ENCODE measurements at places on chromosomes 13 and 19.
A peak's percentile ranks its signal among the peaks of the same experiment; 100 is the strongest.

DNA sequence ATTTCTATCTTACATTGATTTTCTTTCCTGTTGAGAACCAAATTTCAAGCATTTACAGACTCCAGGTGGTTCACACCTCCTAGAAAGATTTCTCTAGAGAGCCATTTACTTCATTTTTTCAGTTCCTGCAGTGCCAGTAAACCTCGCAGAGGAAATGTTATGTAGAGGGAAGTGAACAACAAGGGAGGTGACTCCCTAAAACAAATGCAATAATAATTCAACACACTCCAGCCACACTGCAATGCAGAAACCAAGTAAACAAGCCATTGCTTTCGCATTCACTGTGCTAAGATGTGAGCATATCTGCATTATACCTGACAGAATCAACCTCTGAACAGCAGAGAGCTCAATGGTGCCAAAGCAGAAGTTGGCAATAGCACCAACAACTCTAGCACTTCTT lies 215.1 kb downstream of the RBM26 start:
- DNase-seq: no peak

GRCh38 chr13:44573071-44573470 lies 3.1 kb downstream of the TSC22D1 start:
- DNase-seq: no peak

GRCh38 chr13:32997399-32997798 lies 18.8 kb upstream of the KL start:
- DNase-seq: no peak

DNA sequence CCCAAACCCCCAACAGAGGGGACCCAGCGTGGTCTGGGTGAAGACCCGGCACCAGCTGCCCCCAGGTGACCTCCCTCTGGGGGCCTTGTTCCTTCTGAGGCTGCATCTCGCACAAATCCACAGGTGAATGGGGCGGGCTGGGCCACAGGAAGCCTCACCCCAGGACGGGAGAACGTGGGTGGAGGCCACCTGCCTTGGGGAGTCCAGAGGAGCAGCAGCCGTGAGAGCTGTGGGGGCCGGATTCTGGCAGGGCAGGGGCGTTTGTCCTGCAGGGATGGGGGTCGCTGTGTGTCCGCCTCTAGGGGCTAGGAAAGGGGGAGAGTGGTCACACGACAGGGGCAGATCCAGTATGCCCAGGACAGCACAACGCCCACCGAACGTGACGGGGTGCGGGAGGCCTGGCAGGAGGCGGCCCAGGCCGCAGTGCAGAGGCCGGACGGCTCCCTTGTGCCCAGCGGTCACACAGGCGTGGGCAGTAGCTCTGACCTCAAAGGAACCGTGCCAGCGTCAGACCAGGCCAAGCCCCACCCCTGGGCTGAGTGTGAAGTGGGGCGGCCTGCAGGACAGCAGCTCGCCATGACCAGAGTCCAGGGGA lies 6.7 kb downstream of the POLR2E start:
- DNase-seq: no peak

DNA sequence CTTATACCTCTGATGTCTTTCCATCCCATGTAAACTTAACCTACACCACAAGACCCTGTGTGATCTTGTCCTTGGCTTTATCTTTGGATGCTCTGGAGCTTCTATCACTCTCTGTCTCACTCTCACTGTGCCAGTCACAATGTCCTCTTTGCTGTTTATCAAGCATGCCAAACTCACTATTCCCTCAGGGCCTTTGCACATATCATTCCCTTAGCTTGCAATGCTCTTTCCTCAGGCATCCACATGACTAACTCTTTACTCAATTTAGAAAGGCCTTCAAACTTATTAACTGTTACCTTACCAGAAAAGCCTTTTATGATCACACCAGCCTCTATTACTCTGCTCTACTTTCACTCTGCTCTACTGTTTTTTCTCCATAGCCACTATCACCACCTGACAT lies 354.1 kb downstream of the RFC3 start:
- no peak for DNase-seq

DNA sequence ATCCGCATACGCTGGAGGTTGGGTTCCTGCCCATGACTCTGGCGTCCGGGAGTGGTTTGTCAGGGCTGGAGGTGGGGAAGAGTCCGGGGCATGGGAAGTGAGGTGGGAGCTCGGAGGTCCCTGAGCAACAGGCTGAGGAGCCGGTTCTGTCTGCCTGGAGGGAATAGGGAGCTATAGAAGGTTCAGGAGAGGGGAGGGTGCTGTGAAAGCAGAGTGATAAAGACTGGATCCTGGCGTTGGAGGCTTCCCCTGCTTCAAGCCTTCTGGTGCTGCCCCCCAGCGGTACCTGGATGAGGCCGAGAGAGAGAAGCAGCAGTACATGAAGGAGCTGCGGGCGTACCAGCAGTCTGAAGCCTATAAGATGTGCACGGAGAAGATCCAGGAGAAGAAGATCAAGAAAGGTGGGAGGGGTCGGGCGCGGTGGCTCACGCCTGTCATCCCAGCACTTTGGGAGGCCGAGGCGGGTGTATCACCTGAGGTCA lies 2.6 kb downstream of the HMG20B start:
- DNase-seq: peak; percentile 83

- DNase-seq: no peak
Observed at GRCh38 chr13:76646946-76647345, 239.3 kb downstream of the KCTD12 start.

DNA sequence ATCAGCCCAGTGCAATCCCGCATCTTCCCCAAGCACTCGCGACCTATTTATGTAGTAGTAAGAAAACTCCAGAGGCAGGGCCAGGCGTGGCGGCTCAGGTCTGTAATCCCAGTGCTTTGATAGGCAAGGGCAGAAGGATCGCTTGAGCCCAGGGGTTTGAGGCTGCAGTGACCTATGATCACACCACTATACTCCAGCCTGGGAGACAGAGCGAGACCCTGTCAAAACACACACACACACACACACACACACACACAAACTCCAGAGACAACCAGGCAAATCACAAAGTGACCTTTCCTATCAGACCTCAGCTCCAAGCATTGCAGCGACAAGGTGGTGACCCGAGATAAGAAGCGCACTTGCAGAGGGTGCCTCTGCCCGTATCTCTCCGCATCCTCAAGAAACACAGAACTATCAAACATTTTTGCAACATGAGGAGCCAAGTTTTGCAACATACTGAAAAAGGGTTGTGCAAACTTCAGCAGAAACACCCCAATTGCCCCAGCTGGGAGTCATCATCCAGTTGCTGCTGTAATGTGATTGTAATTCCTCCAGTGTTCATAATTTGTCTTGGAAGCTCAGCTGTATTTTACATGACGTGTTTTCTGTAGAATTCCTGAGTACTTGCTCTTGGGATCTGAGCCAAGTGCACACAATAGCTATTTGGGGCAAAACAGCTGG lies 8.7 kb upstream of the KLF2 start:
- no peak for DNase-seq

GRCh38 chr19:1343041-1343440 lies 40.7 kb upstream of the NDUFS7 start:
- no peak for DNase-seq
